ENCODE measurements at places on chromosomes 5 and 9.

DNA sequence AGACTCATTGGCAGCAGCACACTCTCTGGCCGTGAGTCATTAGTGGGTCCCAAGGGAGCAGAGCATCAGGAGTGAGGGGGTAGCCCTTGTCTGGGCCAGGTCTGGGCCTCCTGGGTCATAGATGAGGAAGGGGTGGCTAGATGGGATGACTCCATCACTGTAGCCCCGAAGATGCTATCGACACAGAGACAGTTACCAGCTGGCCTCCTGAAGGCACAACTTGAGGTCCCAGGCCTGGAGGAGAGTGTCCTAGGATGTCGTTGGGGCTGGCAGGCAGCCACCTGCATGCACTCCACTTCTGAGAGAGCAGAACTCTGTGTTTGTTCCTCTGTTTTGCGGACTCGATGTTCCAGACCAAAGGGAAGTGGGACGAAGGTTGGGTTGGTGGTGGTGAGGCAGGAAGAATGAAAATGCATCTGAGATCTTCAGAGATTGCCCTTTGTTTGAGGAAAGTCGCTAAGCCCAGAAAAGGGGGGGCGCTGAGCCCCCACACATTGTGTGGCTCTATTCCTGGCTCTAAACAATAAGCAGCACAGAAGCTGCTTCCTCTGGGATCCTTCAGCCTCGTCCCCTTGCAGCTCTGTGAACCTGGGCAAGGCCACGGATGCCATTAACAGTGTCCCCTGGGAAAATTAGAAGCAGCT is 4.7 kb downstream of the BTNL9 start:
- DNase-seq, result no peak

DNA sequence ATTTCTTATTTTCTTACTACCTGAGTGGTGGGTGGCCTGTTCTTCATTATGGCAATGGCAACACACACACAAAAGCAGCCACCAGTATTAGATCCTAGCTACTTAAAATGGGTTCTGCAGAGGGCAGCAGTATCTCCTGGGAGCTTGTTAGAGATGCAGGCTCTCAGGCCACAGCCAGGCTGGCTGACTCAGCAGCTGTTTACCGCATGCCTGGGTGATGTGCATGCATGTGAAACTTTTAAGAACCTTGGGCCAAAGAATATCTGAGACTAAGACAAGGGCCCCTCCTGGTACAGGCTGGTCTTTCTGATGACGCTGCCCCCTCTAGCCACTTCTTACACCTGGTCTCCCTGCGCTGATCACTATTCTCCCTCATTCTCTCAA is 399.0 kb downstream of the MED10 start:
- DNase-seq, result no peak

DNA sequence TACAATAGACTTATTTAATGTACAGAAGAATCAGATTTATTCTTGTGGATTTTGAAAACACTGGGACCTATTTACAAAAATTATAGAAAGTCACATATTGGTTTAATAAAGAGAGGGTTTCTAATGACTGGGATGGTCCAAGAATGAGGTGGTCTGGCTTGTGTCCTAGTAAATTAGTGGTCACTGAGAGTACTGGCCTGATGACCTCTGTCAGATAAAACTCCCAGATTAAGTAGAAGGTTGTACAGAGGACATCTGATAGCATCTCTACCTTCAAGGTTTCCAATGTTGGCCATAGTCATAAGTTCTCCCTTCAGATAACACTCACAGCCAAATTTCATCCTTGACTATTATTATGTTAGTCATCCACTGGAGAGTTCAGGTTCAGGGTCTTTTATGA is 692.9 kb downstream of the MTRR start:
- no peak for DNase-seq

GRCh38 chr9:130409246-130409645 is 35.5 kb upstream of the ASS1 start:
- no peak for DNase-seq

- no peak for DNase-seq
Measured at GRCh38 chr5:162503796-162504195, 436.2 kb downstream of the GABRG2 start.

DNA sequence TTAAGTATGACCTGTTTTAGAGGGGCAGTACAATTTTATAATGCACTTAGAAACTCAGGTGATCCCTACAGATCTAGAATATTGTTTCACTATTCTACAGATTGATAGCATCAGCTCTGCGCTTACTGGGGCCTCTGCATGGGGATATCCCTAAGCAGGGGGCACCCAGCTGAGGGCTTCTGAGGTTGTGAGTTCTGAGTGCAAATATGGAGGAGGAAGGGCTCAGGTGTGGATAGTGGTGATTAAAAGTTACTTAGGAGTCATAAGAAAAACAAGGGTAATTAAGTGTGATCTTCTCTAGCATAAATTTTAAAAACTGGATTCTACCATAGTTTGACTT is 274.4 kb downstream of the EFNA5 start:
- DNase-seq, result no peak

DNA sequence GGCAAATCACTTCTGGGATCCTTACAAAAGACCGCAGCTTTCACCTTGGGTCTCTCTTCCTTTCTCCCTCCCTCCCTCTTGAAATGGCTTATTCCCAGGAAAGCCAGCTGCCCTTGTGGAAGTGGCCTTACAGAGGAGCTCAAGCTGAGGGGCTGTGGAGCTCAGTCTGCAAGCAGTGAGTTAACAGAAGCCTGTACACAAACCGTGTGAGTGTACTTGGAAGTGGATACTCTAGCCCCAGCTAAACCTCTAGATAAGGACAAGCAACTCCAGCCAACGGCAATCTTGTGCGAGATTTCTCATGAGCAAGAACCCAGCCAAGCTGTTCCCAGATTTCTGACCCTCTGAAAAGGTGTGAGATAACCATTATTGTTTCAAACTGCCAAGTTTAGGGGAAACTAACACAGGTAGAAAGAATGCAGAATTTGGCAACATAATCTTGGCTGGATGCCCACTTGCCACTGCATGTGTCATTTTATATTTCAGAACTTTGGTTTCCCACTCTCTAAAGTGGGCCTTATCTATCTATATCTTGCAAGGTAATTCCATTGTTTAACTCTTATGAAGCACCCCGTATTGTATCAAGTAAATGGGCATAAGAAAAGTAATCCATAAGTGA is 85.6 kb downstream of the CDH18 start:
- DNase-seq, result no peak

- DNase-seq, result no peak
Measured at GRCh38 chr5:34622098-34622400, 34.1 kb upstream of the RAI14 start.

DNA sequence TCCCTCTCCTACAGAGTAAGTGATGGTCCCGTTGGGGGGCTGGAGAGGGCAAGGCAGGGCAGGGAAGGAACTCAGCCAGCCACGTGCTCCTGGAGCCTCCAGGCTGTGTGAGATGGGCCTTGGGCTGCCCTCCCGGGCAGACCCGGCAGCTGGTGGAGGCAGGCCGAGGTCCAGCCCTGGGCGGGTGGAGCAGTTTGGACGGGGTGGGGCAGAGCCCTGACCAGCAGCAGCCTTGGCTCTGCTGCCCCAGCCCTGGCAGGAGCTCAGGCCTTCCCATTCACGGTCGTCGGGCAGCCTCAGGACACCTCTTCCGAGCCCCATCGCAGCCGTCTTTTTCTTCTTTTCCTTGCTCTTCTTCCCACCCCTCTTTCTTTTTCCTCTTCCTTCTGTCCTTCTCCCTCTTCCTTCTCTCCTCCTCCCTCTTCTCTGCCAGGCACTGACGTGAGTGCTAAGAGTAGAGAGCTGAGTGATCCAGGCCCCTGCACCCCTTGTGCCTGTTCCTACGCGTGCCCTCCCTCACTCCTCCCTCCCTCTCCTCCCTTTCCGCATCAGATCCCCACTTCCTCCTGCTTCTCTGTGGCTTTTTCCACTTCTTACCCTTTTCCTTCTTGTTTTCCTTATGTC is 42.8 kb downstream of the AMBP start:
- no peak for DNase-seq

- no peak for DNase-seq
Measured at GRCh38 chr5:115435065-115435777, 109.4 kb downstream of the FEM1C start.

GRCh38 chr5:109744261-109744660 is 54.5 kb downstream of the MAN2A1 start:
- no peak for DNase-seq

DNA sequence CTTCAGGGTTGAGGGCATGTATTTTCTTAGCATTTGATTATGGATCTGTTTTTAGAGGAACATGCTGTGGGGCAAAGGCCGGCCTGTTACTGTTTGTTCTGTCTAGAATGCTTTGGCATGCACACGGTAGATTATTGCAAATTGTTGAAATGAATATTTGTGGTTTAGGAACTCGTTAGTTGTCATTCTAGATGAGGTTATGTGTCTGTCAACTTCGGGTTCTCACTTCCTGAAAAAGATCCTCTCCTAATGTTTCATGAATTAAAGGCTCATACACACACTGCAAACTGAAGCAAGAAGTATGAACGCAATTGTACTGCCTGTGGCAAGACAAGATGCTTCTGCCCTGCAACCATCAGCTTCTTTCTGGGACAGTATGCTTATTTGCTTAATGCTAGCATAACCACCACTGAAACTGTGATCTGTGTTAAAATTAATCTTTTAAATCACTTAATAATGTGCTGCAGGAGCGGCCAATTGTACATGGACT is 99.6 kb downstream of the BASP1 start:
- DNase-seq, result no peak

- DNase-seq, result no peak
Measured at GRCh38 chr5:2569774-2570542, 181.5 kb downstream of the IRX2 start.

- no peak for DNase-seq
Measured at GRCh38 chr5:82314964-82315758, 37.0 kb upstream of the RPS23 start.

GRCh38 chr5:176391999-176392398 is 3.4 kb downstream of the HIGD2A start:
- DNase-seq, result no peak

- no peak for DNase-seq
Measured at GRCh38 chr5:151139646-151140045, 17.9 kb downstream of the ANXA6 start.

DNA sequence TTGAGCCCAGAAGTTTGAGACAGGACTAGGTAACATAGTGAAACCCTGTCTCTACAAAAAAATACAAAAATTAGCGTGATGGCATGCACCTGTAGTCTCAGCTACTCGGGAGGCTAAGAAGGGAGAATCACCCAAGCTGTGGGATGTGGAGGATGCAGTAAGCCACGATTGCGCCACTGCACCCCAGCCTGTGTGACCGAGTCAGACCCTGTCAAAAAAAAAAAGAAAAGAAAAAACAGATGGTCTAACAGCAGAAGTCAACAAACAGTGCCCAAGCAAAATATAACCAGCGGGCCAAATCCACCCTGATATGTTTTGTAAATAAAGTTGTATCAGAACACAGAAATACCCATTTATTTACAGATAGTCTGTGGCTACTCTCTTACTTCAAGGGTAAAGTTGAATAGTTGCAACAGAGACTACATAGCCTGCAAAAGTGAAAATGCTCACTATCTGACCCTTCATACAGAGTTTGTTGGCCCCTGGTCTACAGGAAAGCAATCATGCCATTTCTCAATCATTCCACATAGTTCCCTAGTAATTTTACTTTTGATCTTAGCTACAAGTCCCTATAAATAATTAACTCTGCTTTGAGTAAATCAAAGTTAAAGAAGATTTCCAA is 383.7 kb downstream of the TLE1 start:
- DNase-seq, result no peak

DNA sequence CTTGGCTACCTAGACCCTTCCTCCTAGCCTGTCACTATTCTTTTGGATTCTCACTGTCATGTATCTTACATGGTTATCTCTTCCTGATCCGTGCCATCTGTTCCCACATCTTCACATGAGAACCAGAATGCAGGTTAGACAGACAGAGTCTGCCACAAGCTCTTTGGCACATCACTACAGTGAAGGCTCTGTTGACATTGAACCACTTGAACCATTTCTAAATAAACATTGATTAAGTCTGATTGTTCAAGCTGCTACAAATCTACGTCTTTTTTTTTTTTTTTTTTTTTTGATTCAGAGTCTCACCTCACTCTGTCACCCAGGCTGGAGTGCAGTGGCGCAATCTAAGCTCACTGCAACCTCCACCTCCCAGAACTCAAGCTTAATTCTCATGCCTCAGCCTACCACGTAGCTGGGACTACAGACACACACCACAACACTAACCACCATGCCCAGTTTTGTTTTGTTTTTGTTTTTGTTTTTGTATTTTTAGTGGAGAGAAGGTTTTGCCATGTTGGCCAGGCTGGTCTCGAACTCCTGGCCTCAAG is 85.1 kb upstream of the LRRTM2 start:
- DNase-seq, result no peak

DNA sequence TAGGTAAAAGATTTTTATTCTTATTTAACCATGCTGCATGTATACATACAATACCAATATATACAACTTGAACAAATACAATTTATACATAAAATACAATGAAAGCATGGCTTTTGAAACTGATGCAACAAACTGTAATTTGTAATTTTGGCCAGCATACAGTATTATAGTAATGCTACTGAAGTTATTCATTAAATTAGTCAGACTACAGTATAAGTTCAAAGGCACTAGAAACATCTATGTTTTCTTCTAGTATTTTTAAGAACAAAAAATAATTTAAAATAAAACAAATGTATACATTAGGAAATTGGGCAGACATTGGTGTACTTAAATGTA is 18.8 kb downstream of the IL4 start:
- DNase-seq, result no peak

DNA sequence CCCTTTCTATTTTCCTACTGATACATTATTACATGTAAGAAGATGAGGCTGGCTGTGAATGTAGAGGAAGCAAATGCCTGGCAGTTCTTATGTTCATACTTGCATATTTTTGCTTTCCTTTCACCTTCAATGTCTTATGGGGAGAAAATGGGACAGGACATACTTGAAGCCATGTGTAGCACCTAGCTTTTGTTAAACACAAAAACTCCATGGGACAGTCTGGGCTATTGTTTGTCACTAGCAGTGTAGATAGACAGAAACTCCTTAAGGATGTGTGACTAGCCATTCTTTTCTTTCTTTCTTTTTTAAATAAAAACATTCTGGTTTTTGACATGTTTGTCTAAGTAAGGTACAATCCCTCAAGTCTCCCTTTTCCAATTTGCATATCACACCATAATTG is 122.7 kb downstream of the ARL15 start:
- DNase-seq, result no peak

- DNase-seq, result peak; percentile 52
Measured at GRCh38 chr5:160506006-160507004, 84.7 kb downstream of the PTTG1 start.

DNA sequence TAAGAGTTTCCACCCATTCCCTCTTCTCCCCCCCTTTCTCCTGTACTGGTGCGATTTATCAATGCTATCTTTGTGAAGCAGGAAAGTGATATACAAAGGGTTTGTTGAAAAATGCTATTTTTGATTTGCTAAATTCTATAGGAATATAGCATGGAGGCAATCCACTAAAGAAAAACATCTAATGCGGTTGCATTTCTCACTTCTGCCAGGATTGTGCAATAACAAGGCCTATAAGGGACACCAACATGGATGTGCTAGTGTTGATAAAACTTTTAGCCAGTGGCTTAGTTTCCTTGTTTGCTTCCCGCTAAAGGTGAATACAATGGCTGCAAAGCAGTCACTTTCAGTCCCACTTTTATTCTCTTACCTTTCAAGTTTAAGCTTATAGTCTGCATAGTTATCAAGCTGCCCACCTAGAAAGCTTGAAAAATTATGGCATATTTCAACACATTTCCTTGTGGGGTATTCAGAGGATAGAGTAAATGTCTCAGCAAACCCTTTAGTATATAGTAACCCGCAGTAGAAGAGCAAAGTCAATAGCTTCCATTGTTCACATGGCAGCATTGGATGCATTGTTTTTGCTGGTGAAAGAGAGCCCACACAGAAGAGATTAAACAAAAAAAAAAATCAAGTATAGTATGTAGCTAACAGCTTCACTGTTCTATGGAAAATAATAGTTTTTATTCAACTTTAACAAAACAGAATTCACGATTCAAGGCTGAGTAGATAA is 674.6 kb upstream of the SEMA6A start:
- no peak for DNase-seq

All from stimulated activated CD8-positive, alpha-beta memory T cell treated with anti-CD3 and anti-CD28 coated beads, Interleukin-2, amount 100 ng/mL, for 48 hours (primary cell).